HuH-7 (cell line): ENCODE measurements at places on chromosomes 11 and 22.

GRCh38 chr11:75031224-75031753 lies 42.6 kb downstream of the NEU3 start:
- no peak for DNase-seq

GRCh38 chr11:88179971-88180629 lies 4.9 kb upstream of the RAB38 start:
- no peak for DNase-seq

DNA sequence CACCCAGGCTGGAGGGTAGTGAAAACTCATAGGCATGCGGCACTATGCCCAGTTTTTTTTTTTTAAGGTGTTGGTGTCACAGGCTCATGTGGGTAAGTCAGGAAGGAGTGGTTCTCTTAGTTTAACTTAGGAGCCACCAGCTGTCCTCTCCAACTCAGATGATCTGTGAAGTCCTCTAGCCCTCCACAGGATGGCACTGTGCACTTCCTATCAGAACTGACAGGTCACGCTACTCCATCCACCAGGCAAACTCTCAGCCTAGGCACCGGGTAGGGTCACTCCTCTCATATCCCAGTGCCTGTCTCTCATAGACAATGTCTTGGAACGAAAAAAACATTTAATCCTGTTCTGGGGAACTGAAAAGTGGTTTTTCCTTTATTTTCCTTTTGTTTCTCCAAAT lies 16.5 kb downstream of the NAP1L4 start:
- no peak for DNase-seq

DNA sequence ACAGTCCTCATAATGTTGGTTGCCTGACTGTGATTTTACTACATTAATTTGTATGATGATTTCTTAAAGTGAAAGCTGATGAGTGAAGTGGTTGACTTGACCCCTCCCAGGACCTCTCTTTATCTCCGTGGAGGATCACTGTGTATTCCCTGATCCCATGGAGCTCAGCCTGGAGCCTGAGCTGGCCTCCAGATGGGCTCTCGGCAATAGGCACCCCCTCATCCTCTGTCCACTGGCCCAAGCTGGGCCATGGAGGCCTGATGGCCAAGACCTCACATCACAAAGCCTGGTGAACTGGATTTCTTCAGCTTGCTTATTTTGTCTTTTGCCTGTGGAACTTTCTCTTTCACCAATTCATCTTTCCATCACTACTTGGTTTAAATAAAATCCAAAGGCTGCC lies 75.2 kb downstream of the WNT11 start:
- DNase-seq: no peak

GRCh38 chr11:1639102-1639620 lies 9.6 kb downstream of the KRTAP5-5 start:
- DNase-seq: no peak

DNA sequence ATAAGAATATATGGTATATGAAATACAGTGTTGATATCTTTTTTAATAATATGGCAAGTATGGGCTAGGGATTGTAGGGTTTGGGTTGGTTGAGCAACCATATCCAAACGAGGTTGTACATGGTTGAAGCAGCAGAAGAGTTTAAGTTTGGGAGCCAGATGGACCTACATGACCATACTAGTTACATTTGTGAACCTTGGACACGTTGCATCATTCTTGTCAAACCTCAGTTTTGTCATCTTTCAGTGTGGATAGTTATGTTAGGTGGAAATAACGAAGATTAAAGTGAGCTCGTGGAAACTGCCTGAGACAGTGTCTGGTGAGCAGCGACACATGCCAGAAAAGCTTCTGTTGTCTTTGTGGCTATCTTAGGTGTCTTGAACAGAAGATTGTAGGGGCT lies 307.1 kb upstream of the KIRREL3 start:
- DNase-seq: no peak
